ENCODE measurements at places on chromosomes 5 and 9.

GRCh38 chr9:132548751-132549640, 33.4 kb upstream of the BARHL1 start:
- DNase-seq, result no peak

DNA sequence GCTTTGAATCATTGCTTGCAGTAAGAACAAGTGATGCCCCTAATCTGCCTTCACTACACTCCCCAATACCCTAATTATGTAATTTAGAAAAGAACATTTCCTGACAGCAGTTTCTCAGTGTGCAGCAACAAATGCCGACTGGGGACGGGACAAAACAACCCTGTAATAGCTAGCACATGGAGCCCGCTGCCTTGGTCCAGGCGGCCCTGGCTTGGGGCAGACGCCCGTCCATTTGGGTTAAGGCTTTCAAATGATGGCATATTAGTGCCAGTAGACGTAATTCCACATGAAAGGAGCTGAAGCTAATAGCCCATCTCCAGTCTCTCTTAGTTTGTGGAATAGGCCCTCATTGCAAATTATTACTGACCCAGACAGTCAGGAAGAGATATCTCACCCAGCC, 150.6 kb upstream of the PITX1 start:
- no peak for DNase-seq

GRCh38 chr9:116058421-116058820, 95.2 kb upstream of the PAPPA start:
- DNase-seq, result no peak

DNA sequence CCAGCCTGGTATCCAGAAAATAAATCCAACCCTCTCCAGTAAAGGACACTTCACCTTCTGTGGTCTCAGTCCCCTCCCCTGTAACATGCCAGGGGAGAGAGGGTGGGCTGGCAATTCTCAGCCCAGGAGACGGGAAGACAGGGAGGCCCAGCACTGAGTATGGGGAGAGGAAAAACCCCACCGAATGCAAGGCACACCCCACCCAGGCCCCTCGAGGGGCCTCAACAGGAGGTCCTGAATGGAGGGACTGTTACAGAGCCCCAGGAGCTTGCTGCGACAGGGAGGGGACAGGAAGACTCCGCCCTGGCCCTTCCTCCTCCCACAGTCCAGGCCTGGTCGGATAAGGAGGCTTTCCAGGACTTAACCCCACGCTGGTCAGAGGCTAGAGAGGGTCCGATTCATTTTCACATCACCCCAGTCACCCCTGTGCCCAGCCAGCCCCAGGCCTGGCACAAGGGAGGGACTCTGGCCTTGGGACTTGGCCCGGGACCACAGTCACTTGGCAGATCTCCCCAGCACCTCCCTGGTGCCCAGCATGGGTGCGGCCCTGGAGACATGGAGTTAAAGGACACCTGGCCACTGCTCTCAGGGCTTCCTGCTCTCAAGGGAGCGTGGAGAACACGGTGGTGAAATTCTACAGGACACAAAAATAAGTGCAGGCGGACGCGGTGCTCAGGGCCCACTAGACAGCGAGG, 44.9 kb upstream of the STXBP1 start:
- DNase-seq, result no peak

- no peak for DNase-seq
Measured at GRCh38 chr5:39876146-39876545, 451.4 kb upstream of the DAB2 start.

- no peak for DNase-seq
Measured at GRCh38 chr5:95856501-95856981, 34.0 kb upstream of the GLRX start.

DNA sequence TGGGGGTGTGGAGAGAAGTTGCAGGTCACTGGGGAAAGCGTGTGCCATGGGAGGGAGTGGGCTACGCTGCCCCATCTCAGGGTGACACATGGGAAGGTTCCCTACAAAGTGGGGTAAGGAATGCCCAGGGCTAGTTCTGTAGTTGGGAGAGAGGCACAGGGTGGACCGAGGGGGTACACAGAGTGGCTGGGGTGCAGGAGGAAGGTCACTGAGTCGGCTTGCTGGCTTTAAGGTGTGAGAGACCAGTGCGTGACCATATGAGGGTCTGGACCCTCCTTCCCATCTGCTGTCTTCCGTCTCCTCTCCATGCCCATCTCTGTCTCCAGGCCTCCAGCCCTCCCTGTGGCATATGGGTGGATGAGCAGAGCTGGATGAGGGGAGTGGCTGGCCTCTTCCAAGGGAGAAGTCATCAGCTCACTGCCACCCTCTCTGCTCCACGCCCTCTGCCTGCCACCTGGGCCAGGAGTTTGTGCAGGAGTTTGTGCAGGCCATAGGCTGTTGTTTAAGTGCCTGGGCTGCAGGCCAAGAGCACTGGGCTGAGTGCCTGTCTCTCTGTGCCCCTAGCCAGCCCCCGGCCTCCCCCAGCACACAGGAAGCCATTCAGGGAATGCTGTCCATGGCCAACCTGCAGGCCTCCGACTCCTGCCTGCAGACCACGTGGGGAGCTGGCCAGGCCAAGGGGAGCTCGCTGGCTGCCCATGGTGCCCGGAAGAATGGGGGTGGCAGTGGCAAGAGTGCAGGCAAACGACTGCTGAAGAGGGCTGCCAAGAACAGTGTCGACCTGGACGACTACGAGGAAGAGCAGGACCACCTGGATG, 96.8 kb downstream of the PHF2 start:
- DNase-seq, result no peak

GRCh38 chr9:108138516-108138915, 648.9 kb upstream of the KLF4 start:
- no peak for DNase-seq

- no peak for DNase-seq
Measured at GRCh38 chr5:57538341-57538955, 55.8 kb upstream of the ACTBL2 start.

GRCh38 chr9:38675211-38675610, 44.7 kb downstream of the FAM240B start:
- no peak for DNase-seq

DNA sequence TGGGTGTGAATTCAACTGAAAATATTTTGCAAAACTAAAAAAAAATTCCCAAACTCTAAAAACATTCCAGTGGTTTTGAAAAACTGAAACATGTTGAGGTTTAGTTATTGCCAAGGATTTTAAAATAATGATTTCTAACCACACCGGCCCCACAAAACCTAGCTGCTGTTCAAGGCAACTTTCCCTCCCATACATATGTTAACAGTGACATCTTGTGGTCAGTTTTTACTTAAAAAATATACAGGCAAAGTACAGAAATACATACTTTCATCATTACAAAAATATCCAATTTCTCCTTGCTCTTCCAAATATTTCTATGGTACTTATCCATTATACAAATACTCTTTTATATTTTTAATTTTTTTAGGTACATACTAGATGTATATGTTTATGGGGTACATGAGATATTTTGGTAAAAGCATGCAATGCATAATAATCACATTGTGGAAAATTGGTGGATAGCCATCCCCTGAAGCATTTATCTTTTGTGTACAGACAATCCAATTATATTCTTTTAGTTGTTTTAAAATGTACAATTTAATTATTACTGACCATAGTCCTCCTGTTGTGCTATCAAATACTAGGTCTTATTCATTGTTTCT, 34.4 kb upstream of the MRPS30 start:
- no peak for DNase-seq

DNA sequence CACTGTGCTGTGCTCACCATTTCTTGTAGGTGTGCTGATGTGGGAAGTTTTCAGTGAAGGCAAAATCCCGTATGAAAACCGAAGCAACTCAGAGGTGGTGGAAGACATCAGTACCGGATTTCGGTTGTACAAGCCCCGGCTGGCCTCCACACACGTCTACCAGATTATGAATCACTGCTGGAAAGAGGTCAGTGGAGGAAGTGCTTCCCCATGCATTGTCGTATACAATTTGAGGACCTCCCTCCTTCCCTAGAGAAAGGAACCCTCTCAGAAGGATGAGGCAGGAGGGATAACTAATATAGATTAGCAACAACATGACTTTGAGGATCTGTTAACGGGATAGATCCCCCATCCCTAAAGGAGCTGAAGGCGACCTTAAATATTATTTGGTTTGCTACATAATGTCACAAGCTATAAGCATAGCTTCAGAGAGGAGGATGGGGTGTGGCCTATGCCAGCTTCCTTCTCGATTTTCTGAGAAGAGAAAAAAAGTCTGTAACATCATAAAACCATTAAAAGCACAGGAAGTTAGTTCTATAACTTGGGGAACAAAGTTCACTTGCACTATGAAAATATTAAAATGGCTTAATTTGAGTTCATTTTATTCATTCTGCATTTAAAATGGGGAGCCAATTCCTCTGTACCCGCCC, 17.0 kb upstream of the CYFIP2 start:
- DNase-seq, result no peak

- DNase-seq, result no peak
Measured at GRCh38 chr5:34998058-34998789, 49.5 kb downstream of the AGXT2 start.

DNA sequence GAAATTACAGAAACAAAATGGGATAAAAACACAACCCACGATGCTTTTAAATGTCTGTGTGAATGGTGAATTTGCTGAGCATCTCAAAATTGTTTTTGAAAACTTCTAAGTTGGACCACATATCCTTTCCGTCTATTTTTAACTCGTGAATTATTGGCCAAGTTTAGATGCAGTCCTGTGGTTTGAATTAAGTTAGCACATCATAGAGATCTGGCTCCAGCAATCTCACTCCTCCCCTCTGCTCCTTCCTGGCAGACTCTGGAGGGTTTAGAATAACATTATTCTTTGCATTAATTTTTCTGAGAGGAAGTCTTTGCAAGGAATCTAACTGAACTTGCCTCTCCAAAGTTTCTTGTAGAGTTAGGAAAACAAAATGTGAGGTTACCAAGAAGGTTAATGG, 14.5 kb upstream of the ANKRD55 start:
- no peak for DNase-seq

DNA sequence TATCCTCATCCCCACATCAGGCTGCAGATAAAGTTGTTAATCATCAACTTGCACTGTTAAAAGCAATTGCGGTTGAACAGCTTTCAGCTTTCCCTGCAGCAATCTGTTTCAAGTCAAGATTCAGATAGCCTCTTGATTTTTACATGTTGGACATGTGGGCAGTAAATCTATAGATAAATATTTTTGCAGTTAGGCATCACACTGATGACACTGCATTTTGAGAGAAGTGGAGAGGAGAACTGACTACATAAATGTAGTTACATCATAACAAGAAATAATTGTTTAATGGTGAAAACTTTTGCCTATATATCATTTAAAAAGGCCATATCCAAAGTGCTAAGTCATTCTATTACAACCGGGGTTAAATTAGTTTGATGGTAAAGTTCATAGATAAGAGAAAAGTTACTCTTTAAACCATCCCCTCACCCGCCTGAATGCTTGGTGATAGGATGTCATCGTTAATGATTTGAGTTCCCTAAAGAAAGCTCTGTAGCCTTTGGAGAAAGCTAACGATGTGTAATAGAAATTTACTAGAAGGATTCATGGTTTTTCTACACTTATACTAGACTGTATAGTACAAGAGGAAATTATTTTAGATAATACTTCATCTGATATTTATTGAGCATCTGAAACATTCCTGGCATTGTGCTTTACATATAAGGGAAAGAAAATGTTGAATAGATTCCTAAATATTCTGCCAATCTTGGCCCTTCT, 30.8 kb upstream of the ALDH1A1 start:
- DNase-seq, result no peak
